T-helper 2 cell (primary cell): ENCODE measurements at places on chromosomes 4 and X.

DNA sequence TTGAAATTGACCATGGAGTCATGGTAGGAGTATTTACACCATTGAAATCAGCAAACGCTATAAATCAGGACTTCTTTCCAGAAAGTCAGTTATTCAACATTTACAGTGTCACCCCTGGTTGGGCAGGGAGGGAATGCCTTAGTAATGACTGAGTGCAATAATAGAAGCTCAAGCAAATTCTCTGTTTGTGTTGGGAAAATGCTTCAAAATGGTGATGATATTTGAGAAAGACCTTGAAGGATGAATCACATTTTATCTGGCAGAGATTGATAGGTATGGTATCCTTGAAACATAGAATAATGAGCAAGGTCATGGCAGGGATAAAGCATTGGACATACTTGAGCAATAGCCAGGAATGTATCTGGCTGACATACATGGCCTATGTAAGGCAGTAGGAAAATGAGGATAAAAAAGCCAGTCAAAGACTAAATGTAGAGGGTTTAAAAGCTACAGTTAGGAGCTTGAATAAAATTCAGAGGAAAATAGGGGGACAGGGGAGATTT is 248.7 kb downstream of the FMR1NB start:
- no peak for DNase-seq

GRCh38 chr4:81580346-81580993 is 108.8 kb upstream of the RASGEF1B start:
- no peak for DNase-seq

GRCh38 chrX:150975655-150976390 is 7.3 kb upstream of the HMGB3 start:
- DNase-seq: no peak

DNA sequence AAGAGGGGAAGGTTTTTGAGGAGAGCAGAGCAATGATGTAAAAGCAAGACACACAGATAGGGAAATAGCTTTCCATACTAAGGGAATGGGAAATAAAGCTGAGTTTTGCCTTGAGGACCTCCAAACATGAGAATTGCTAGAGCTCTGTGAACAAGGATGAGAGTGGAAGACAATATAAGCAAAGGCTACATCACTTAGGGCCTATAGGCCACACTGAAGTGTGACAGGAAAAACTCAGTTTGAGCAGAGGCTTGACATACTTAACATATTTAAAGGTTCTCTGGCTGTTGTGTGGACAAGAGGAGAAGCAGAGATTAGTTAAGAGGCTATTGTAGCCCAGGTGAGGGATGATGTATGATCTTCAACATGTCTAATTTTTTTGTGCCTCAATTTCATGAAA is 5.3 kb upstream of the SRP72 start:
- no peak for DNase-seq

DNA sequence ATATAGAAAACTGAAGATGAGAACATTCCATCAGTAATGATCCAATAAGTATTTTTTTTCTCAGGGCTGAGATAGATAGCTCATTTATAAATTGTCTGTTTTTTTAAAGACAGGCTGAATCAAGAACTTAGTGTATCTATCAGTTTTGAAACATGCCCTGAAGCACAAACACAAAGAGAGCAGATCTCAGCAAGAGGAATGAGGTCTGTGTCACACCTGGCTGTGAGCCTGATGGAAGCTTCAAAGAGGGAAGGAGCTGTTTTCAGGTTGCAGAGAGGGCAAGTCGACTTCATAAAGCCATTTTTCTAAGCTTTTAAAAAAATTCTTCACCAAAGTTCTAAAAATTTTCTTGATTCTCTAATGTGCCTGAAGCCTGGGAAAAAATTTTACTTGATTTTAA is 434.9 kb downstream of the PDGFC start:
- no peak for DNase-seq

GRCh38 chrX:53686151-53686885 is at the start of gene HUWE1:
Gene HUWE1 (minus strand): TSS chrX:53686719. CDS start chrX:53654107, 32,612 bp downstream.
- peak; percentile 64 for DNase-seq

- no peak for DNase-seq
Measured at GRCh38 chr4:42656679-42656943, 294 bp downstream of the ATP8A1 start.

DNA sequence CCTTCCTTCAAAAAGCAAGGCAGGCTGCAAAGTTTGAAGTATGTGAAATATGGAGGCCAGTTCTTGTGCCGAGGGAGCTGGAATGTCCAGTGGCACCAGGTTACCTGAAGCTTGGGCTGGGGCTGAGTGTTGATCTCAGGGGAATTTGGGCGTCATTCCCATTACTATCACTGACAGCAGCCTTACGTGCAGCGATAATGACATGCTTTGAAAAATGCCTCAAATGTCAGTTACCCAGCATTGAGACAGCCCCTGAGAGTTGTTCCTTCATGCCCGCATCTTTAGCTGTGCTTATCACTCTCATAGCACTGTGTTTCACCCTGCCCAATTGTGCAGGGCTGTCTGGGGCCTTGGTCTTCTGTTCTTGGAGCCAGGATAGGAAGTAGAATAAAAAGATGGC is 27.4 kb downstream of the SLC16A2 start:
- DNase-seq: no peak
